T-helper 2 cell (primary cell): ENCODE measurements at places on chromosomes 6 and 20.

- no peak for DNase-seq
Measured at GRCh38 chr6:89596484-89596883, 42.1 kb downstream of the LYRM2 start.

- DNase-seq, result no peak
Measured at GRCh38 chr20:62571669-62572344, 70.5 kb upstream of the SLCO4A1 start.

DNA sequence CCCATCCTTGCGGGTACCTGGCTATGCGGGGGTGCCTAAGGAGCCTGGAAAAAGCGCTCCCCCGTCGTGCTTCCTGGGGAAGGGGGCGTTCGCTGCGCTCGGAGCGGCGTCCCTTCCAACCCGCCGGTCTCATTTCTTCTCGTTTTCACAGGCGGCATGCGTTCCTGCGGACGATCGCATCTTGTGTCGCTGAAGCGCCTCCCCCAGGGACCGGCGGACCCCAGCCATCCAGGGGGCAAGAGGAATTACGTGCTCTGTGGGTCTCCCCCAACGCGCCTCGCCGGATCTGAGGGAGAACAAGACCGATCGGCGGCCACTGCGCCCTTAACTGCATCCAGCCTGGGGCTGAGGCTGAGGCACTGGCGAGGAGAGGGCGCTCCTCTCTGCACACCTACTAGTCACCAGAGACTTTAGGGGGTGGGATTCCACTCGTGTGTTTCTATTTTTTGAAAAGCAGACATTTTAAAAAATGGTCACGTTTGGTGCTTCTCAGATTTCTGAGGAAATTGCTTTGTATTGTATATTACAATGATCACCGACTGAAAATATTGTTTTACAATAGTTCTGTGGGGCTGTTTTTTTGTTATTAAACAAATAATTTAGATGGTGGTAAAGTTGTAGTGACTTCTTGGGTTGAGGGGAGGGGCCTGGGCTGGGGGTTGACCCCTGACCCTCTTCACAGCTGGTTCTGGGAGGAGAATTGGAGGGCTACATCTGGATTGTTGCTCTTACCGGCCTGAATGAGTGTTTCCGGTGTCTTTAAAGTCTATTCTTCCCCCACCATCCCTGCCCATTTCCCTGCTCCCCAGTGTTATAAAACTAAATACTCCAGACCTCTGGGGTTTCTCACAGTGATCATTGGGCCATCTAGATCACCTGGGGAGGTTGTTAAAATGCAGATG is 1.1 kb downstream of the ID1 start:
- DNase-seq, result no peak

DNA sequence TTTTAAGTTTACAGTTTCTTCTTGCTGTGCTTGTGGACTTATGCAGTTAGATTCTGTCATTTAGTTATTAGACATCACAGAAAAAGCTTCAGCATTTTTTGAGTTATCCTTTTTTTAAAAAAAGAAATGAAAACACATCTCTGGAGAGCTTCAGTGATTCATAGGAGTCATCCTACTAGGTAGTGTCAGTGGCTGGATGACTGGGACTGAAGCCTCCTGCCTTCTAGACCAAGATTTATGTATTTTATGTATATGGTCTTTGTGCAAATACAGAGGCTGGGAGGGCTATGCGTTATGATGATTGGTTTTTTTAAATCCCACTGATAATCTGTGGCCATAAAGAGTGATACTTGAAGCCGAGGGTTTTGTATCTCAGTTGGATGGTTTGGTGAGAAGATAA is 125.9 kb upstream of the JAG1 start:
- no peak for DNase-seq

GRCh38 chr6:19812512-19813119 is 24.6 kb upstream of the ID4 start:
- no peak for DNase-seq
